C1 segment of cervical spinal cord (tissue), 14 donors: ENCODE measurements at places on chromosomes 16 and 17.

GRCh38 chr17:55644346-55644745, 78.3 kb downstream of the TMEM100 start:
- DNase-seq = no peak

GRCh38 chr17:64385187-64386083, 5.2 kb downstream of the PECAM1 start:
- DNase-seq = no peak

DNA sequence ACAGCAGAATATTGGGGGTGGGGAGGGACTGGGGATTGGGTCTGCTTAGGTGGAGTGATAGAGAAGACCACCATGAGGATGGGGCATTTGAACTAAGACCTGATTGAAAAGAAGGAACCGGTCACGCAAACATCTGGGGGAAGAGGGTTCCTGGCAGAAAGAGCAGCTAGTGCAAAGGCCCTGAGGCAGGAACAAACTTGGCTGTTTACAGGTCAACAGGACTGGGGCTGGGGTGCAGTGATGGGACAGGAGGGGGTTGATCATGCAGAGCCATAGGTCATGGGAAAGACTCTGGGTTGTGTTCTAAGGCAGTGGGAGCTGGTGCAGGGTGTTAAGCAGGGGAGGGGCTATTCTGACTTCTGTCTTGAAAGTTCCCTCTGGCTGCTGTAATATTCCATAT, 1.9 kb downstream of the DRG2 start:
- DNase-seq = no peak

DNA sequence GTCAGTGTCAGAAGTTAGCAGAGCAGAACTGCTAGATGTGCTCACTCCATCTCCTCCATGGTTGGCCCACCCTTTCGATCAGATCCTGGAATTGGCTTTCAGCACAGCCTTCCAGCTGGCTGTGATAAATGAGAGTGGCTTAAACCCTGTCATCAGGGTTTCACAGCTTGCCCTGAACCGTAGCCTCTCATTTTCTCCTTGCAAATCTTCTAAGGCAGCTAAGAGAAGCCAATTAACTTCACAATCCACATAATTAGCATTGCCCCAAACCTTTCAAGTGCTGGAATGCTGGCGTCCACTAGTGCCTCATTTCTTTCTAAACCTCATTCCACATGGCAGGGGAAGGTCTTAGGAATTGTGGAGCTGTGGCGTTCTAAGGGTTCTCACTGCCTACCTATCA, 21.7 kb downstream of the MILR1 start:
- no peak for DNase-seq

DNA sequence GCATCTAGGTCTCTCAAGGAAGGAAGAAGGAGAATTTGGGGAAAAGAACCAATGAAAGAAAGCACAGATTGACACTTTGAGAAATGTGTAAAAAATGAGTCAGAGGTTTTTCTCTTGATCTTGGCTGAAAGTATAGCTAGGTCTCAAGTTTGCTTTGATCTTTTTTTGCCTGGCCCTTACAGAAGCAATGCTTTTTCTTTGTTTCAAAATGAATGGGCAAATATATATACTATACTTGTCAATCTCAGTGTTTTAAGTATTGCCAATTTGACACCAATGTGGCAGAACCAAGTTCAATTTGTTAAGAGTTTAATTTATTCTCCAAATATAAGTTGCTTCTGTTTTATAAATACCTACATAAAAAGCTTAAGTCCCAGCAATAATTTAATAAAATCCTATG, 119.6 kb downstream of the PPM1E start:
- DNase-seq = no peak

GRCh38 chr16:54203851-54204505, 82.6 kb downstream of the IRX3 start:
- DNase-seq = no peak

DNA sequence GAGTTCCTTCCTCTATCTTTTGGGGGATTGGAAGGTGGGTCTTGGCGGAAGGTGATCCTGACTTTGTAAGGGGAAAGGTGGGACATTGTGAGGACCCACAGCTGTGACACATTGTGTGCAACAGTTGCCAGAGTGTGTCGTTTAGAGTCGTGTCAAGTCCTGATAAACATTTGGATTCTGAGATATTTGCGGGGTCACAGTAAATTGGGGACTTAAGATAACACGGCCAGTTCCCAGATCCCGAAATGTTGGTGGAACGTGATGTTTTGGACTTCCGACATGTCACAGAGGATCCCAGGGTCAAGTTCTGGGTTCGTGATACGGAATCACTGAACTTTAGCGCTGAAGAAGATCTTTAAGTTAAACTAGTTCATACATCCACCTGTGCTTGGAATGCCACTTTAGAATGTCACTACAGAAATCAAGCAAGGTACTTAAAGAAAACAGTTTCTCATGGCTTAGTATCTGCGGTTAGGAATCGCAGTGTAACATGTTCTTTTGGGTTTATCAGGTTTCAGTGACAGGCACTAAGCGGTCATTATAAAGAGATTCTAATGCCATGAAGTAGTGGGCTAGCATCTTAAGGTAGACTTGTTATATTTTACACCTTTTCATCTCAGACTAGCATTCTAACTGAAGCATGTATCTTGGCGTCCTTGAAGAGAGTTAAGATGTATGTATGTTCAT, 815 bp downstream of the ATAD5 start:
- no peak for DNase-seq
